ENCODE measurements at places on chromosomes 1 and 21.

GRCh38 chr1:173669491-173669941 lies at the start of gene ANKRD45:
Gene ANKRD45 (minus strand): TSS chr1:173669851. CDS start chr1:173659418, 10,433 bp downstream.
- peak; percentile 39 for DNase-seq

- no peak for DNase-seq
Measured at GRCh38 chr1:63127376-63127775, 195.0 kb upstream of the FOXD3 start.

- DNase-seq, result peak; percentile 17
Measured at GRCh38 chr1:183318433-183318832, 99.7 kb downstream of the NMNAT2 start.

DNA sequence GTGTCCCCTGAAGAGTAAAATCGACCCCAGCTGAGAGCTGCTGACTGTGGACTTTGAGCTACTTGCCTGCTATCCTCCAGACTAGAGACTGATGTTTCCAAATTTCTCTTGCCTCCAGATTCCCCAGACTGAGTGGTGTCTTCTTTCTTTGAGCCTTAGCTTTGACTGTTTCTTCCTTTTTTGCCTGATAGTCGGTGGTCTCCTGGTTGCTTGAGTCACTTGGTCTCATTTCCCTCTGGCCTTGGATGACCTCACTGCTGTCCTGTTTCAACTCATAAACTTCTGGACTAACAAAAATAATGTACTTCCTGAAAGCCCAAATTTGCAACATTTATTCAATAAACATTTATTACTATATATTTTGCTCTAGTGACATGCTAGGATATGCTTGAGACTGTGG lies 52.9 kb upstream of the DIPK1A start:
- peak; percentile 44 for DNase-seq

DNA sequence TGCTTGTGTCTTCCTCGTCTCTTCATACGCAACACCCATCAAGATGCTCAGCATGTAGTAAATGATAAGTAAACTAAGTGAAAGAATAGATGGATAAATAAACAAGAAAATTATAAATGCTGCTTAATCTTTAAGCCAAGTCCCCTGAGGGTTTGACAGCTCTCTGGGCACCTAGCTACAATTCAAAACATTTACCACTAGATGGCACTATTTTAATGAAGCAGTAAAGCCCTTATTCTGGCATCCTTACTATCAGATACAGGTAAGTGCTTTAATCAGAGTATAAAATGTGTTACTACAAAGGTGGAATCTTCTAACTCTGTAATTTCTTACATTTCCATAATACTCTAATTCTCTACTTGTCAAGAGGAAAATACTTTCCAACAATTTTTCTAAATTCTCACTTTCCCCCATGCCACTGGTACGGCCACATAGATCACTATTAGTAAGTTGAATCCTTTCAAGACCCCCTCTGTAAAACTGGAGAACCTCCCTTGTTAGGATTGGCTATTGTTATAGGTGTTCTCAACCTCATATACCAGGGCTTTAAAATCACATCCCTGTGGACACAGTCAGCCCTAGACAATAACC lies 137.8 kb downstream of the BARHL2 start:
- DNase-seq, result peak; percentile 44

DNA sequence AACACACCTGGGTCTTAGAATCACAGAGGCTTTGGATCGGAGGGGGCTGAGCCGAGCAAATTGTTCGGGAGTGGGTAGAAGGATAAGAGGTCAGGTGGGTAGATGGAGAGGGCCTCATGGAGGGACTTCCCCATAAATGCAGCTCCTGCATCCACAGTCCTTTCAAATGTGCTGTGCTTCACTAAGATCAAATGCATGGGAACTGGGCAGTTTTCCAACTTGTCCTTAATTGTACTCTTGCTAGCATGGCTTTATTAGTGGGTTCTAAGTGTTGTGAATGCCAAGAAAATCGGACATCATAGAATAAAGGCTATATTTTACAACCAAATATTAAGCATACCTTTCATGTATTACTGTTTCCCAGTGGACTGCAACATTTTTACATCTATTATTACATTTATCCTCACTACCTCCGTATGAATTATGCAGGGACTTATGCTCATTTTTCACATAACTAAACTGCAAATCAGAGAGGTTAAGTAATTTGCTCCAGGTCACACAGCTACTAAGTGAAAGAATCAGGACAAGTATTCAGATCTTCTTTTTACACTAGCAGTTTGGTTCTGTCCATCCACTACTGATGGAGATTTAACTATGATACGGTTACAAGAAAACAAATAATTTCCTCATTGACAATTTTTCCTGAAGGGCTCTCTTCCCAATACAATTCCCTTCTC lies 174.5 kb upstream of the RUNX1 start:
- DNase-seq, result no peak

Measured in kidney capillary endothelial cell (primary cell).